HCEC 1CT (cell line): ENCODE measurements at places on chromosomes 12 and 14.
A peak's percentile ranks its signal among the peaks of the same experiment; 100 is the strongest.

DNA sequence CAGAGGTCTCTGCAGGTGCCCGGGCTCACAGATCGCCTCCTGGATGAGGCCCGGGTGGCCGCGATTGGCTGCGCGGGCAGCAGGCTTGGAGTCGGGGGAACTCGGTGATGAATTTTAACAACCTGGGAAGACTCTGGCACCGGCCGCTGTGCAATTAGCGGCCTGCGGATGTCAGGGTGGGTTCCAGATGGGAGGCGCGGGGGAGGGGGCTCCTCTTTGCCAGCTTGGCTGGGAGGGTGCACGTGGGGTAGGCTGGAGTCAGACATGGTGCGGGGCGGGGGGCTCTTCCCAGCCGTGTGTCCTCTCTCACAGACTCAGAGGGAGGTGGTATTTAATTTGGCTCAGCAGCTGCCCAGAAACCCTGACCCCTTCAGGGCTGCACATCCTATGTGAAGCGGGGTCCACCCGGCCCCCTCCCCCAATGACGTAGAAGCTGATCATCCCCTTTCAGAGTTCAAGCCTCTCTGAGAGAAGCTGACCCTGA lies 81.4 kb downstream of the KIF26A start:
- DNase-seq: no peak

DNA sequence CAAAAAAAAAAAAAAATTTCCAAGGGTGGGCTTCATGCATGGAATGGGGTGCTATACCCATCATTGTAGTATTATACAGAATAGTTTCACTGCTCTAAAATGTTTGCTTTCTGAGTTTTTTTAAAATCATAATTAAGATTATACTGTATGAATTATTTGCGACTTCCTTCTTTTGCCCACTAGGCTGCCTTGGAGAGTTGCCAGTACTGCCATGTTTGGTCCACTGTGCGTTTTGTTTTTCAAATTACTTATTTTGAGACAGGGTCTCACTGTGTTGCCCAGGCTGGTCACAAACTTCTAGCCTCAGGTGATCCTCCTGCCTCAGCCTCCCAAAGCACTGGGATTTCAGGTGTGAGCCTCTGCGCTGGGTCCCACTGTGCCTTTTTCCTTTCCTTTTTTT lies 19.9 kb downstream of the PLBD2 start:
- no peak for DNase-seq

- DNase-seq: no peak
Observed at GRCh38 chr14:43981135-43981768, 525.8 kb downstream of the FSCB start.

DNA sequence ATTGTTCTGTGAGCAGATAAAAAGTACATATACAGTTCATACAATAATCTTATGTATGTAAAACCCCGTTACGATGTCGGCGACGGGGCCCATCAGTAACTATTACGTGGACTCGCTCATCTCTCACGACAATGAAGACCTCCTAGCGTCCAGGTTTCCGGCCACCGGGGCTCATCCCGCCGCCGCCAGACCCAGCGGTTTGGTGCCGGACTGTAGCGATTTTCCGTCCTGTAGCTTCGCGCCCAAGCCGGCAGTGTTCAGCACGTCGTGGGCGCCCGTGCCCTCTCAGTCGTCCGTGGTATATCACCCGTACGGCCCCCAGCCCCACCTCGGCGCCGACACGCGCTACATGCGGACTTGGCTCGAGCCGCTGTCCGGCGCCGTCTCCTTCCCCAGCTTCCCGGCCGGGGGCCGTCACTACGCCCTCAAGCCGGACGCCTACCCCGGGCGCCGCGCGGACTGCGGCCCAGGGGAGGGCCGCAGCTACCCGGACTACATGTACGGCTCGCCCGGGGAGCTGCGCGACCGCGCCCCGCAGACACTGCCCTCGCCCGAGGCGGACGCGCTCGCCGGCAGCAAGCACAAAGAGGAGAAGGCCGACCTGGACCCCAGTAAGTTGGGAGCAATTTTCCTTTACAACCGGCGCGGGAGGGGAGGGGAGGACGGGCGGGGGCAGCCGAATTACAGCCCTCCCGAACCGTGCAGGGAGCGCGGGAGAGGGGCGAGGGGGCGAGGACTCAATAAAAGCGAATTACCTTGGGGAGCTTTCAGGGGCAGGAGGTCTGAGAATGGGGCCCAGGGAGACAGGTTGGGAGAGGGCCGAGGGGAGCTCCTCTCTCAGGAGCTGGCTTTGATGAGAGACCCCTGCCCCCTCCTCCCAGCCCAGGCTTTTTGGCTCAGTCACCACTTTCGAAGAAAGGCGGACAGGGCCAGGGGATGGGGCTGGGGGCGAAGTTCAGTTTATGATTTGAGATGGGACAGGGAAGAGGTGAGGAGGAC lies at the start of gene HOXC9:
Gene HOXC9, plus strand, starts transcription at position 46 of the 999 bp plus-strand sequence. Its CDS starts 28 bp downstream, at position 74.
- DNase-seq: no peak

DNA sequence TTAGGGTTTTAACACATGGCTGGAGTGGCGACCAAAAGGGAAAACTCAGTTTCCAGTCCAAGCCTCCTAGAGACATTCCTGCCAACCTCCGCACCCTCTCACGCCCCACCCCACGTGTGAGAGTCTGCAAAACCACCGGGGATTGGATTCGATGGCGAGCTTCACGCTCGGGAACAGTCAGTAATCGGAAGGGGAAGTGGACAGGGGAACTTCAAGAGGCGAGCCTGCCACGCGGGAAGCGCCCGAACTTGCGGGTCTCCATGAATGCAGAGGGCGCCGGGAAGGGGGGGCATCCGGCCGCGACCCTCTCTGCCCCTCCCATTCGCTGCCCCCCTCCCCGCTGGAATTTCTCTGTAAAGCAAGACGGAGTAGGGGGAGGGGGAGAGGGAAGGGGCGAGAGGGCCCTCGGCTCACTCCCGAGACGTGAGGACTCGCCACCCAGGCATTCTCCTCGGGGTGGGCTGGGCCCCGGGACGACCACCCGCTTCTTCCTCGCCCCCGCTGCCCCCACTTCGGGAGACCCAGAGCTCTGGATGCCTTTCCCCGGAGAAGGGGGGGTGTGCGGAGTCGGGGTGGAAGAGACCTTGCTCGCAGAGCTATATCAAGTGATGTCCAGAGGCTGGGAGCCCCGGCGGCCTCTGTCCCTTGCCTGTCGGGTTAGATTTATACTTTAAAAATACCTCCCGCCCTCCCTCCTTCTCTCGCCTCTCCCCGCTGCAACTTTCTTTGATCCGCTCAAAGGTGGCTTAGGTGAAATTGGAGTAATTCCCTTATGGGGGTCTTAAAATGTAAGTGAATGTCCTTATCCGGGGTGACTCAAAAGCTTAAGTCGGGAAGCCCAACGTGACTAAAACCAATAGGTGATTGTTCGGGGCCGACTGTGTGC lies 2.5 kb upstream of the CCND2 start:
- no peak for DNase-seq

- DNase-seq: no peak
Observed at GRCh38 chr14:64542836-64543201, 2.3 kb downstream of the HSPA2 start.

DNA sequence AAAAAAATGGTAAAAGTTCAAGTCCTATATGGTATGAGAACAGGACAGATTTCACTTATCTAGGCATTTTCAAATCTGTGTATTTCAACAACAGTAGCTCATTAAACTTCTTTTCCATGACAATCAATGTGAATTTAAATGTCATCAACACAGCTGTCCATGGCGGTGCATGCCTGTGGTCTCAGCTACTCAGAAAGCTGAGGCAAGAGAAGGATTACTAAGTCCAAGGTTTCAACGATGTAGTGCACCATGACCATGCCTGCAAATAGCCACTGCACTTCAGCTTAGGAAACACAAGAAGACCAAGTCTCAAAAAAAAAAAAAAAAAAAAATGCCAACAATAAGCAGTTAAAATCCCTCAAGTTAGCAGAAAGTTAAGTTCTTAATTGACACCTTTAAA lies 214.6 kb downstream of the C12orf50 start:
- peak; percentile 59 for DNase-seq

GRCh38 chr12:62578726-62579125 lies 112.1 kb downstream of the MON2 start:
- no peak for DNase-seq

DNA sequence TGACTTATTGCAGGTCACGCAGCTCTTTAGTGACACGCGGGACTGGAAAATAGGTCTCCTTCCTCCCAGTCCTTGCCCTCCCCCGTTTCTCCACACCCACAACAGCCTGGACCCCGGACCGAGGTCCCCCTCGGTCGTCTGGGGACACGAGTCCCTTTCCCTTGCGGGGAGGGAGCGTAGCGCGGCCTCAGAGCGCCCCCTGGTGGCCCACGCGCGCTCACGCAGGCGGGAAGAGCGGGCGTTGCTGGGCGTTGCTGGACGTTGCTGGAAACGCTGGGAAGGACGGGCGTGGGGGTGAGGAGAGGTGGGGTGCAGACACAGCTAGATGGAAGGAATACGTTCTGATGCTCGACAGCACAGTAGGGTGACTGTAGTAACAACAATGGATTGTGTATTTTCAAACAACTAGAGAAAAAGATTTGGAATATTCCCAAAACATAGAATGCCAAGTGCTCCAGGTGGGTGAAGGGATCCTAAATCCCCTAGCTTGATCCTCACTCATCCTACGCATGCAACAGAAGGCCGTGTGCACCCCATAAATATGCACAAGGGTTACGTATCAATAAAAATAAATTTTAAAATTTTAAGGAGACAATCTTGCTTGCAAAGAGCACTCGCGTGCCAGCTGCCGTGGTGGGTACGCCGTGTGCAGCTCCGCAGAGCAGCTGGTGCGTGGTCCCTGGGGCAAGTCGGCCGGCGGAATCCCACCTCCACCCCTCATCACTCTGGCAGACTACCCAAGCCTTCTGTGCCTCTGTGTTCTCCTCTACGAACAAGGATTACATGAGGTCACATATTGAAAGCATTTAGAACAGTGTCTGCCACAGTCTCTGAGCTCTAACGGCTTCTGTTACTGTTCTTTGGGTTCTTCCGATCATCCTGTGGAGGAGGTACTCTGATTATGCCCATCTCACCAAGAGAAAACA lies 87.4 kb downstream of the B4GALNT3 start:
- peak; percentile 34 for DNase-seq

- peak; percentile 58 for DNase-seq
Observed at GRCh38 chr14:66624336-66624937, 116.5 kb downstream of the GPHN start.

GRCh38 chr12:111209811-111210210 lies 159.1 kb downstream of the PHETA1 start:
- no peak for DNase-seq

- DNase-seq: peak; percentile 51
Observed at GRCh38 chr14:55867719-55868118, 250.5 kb upstream of the PELI2 start.

DNA sequence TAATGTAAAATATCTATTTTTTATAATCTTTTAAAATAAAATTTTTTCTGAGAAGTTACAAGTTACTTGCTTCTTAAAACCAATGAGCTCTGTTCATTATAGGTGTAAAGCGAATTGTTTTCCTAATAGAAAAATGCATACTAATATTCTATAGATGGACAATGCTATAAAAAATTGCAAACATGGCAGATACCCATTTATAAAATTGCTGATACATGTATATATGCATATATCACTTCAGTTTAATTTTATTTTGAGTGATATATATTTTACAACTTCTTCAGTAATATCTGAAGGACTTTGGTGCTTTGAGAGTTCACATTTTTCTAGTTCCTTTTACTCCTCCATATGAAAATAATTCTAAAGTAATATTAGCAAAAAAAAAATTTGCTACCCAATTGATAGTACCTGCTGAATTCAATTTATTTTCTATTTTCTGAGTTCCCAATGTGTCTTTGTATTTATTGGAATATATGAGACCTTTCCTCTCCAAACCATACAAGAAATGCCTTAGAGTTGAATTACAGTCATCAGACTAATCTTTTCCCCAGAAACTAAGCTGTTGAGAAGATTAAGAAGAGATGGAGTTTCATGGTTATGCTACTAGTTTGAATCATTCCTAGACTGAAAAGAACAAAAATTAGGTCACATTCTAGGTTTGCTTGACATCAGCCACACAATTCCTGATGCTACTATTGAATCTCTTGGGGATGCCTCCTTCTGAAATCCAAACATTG lies 1937.5 kb upstream of the SEL1L start:
- DNase-seq: no peak

GRCh38 chr12:38555620-38556591 lies 239.3 kb downstream of the ALG10B start:
- DNase-seq: no peak

GRCh38 chr12:57385586-57385985 lies 45.3 kb downstream of the R3HDM2 start:
- DNase-seq: no peak

DNA sequence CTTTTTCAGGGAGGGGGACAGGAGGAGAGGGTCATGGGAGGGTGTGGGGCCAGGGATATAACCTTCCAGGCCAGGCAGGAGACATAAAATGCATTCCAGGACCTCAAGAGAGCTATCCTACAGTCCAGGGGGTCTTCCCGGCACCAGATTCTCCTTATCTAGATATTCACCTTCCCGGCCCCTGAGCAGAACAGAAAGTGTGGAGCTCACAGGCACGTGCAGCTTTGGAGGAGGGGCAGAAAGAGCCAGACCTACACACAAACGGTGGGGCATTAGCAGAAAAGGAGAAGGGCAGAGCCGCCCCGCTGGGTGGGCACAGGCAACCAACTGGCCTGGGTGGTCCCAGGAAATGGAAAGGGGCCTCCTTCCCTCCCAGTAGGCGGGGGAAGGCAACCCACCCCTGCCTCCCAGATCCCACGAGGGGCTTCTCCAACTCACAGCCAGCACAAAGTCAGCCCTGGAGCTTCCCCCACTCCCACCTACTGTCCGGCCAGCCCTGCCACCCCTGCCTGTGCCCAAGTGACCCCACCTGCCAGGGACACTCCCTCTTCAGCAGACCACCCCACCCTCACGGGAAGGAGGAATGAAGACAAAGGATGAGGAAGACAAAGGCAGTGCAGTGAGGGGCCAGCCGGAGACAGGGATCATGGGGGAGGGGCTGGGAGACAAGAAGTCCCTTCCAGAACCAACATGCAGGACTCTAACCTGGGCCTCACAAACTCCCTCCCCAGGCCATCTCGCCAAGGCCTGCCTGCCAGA lies 33.3 kb downstream of the CCDC85C start:
- DNase-seq: no peak

DNA sequence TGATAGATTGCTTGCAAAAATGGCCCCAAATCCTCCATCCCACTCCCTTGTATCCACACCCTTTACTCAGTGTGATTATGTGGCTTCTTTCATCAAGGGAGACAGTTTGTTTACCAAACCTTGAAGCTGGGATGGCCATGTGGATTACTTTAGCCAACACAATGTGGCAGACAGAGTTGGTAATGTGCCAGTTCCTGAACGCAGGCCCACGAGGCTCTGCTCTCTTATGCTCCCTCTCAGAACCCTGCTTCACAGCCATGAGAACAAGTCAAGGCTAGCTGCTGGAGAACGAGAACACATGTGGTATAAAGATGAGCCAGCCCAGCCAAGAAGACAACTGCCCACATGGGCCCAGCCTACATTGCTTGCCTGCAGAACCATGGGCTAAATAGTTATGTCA lies 162.3 kb downstream of the NDUFA12 start:
- no peak for DNase-seq

DNA sequence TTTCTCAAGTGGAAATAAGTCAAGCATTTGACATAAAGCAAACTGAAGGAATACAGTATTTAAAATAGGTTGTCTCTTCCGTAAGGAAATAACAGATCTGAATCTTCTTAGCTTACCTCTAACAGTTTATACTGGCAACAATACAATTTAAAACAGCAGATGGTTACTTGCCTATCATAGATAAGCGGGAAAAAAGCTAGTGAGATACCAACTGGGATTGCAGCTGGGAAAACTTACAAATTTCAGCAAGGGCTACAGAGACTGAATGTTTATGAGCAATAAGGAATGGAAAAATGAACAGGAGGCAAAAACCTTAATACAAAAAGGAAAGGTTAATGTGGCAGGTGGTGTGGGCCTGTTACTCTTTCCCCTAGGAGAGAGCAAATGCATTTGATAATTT lies 220.0 kb downstream of the RASSF9 start:
- DNase-seq: no peak

GRCh38 chr12:124963211-124963610 lies 25.7 kb downstream of the DHX37 start:
- DNase-seq: no peak
